ENCODE measurements at places on chromosomes 5 and 9.

- DNase-seq = no peak
Observed at GRCh38 chr5:160312134-160312959, at the start of gene CCNJL. Gene CCNJL (minus strand): TSS chr5:160312564. CDS start chr5:160311923, 641 bp downstream.

- no peak for DNase-seq
Observed at GRCh38 chr5:116212225-116212624, 127.4 kb downstream of the COMMD10 start.

- DNase-seq = no peak
Observed at GRCh38 chr9:121225240-121225639, 23.6 kb upstream of the RAB14 start.

DNA sequence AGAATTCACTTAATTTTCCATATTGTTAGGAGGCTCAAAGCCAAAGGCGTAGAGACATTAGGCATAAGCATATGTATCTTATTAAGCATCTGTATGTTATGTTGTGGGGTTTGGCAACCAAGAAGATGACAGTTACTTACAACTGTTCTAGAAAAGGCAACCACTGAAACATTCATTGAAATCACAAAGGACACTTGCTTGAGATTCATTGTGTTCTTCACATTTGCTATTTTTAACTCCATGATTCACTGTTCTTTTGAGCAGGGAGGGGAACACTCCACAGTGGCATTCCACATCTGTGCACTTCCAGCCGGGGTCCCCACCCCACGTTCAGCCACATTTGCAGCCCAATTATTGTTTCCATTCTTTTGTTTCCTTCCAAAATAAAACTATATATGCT is 107.1 kb downstream of the PALM2AKAP2 start:
- no peak for DNase-seq

DNA sequence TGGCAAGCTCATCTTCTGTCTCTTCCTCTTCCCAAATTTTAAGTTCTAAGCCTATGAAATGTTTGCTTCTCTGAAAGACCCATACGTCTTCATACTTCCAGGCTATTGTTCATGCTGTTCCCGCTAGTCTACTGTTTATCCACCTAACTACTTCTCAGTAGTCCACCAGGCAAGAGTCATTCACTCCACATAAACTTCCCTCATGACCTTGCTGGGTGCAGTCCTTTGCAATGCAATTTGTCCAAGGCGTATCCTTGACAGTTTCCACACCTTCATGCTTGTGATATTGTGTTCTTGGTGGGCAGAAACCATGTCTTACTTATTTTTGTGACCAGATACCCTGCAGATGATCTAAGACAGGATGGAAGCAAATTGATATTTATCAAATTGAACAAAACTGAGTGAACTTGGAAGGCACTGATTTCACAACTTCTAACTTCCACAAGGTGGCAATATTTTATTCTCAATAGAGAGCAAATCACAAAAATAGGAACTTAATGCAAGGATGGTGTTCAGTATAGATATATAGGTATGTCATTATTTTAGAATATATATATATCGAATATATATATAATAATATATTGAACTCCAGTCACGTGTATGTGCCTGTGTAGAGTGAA is 30.3 kb downstream of the TYRP1 start:
- no peak for DNase-seq

Measured in AG04450 (cell line).